ENCODE measurements at places on chromosomes 5 and 9.

DNA sequence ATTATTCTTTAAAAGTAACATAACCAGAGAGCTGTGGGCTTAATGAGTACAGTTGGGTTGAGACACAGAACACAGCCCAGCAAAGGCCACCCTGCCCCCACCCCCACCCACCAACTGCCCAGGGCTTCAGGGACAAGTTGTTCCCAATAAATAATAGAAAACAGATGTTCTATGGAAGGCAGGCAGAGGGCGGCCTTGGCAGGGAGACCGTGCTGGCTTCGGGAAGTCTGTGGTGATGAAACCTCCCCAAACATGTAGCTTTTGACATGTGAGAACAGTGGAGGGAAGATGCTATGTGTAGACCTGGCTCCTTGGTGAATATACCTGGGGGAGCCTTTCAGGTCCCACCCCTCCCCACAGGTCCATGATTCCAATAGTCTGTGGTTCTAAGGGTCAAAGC, 10.0 kb downstream of the TRAF1 start:
- no peak for DNase-seq

DNA sequence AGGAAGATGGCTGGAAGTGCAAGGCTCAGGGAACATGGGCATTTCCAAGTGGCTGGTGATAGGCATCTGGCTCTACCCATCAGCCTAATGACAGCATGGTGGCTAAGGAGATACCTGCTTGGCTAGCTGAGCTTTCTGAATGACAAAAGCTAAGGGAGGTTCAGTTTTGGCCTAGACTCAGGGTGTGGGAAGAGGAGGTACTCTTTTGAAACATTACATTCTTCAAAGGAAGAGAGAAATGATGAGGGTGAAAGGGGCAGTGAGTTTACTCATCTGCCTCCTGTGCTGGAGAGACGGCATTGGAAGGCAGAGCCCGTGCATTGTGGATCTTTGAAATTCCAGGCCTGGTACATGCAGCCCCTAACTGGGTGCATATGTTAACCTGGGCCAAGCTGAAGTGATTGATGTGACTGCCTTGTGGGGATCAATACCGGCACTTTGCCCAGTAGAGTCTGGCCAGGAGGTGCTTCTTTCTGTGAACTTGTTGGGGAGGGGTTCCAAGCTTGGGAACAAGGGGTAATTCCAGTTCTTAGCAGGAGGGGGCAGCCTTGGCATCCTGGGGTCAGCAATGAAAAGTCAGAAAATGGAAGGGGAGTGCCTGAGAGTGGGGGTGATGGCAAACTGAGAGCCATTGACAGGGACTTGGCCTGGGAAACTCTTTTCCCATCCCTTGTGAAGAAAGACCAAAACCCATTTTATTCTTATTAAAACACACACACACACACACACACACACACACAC, 108.6 kb downstream of the ACER2 start:
- no peak for DNase-seq

DNA sequence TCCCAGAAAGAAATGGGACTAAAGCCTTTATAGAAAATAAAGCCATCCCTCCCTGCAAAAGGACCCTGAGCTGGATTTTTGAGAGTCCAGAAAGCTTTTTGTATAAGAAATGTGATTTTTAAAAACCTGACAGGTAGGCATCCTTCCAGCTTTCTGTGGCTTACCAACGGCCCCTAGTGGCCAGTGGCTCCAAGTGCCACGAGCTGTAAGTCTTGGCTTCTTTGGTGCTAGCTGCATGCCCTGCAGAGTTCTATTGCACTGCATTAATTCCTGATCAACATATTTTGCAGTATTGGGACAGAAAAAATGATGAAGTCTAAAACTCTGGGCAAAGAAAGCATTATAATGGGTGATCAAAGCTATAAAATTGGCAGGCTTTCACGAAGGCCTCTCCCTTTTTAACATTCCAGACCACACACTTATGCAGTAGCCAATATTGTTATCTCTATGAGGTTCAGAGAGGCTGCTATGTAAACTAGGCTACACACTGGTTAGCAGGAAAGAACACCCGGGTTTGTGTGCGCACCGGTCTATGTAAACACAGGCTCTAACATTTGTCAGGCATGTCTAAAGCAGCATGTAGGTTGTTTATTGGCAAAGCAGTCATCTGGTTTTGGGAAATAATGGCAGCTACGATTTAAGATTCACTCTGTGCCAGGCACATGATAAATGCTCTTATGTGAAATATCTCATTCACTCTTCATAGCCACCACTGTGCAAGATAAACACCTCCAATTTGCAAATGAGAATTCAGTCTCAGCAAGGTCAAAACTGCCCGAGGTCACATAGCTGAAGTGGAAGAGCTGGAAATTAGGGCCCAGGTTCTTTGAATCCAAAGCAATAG, 55.2 kb downstream of the NMUR2 start:
- no peak for DNase-seq

- DNase-seq: no peak
These were observed 118.7 kb downstream of the PSD2 start for GRCh38 chr5:139914218-139914807.

GRCh38 chr9:83281306-83282255, 218.6 kb upstream of the RASEF start:
- peak; percentile 34 for DNase-seq

DNA sequence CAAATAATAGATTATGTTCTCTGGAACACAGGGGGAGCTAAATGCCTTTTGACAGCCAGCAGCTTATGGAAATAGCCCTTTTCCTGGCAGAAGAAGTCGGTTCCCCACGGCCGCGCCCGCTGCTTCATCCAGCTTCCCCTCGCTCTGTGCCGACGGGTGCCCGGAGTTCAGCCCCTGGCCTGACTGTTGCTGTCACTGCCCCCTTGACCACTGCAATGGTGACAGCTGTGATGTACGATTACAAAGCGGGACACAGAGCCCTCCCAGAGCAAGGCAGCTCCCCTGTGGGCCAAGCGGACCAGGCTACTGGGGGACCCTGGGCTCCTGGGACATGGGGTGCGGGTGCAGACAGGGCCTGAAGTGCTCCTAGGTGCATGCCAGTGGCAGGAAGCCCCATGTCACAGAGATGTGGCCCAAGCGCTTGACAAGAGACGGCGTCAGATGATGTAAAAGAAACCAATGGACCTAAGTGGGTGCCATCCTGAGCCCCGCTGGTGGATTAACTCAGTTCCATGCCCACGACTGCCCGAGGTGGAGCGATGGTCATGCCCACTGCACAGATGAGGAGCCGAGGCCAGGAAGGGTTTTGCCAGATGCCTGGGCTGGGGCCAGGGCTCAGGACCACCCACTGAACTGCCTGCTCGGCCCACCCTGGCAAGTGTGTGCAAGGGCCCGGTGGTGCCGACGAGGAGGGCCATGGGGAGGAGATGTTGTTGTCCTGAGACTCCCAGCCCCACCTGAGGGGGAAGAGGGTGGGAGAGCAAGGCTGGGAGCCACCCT, 13.2 kb upstream of the CLPTM1L start:
- DNase-seq: no peak

DNA sequence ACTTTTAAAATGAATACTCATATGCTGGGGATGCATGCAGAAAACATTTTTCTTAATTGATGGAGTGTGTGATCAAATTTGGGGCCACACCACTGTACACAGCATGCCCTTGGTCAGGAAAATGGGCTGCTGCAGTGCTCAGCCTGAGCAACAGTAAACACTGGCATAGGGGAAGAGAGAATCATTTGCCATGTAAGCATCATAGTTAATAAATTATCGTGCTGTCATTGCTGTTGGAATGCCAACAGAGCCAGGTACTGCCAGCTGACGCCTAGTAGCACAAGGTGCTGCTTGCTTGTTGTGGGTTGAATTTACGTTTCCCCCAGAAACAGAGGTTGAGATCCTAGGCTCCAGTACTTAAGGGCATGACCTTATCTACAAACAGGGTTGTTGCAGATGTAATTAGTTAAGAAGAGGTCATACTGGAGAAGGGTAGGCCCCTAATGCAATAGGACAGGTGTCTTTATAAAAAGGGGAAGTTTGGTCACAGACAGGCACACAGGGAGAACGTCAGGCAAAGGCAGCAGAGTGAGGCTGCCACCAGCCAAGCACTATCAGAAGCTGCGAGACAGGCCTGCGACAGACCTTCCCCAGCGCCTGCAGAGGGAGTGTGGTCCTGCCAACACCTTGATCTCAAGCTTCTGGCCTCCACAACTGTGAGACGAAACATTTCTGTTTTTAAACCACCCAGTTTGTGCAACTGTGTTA, 25.3 kb downstream of the DAP start:
- DNase-seq: no peak

- DNase-seq: no peak
These were observed 532.1 kb upstream of the DMAC1 start for GRCh38 chr9:8331507-8332330.

DNA sequence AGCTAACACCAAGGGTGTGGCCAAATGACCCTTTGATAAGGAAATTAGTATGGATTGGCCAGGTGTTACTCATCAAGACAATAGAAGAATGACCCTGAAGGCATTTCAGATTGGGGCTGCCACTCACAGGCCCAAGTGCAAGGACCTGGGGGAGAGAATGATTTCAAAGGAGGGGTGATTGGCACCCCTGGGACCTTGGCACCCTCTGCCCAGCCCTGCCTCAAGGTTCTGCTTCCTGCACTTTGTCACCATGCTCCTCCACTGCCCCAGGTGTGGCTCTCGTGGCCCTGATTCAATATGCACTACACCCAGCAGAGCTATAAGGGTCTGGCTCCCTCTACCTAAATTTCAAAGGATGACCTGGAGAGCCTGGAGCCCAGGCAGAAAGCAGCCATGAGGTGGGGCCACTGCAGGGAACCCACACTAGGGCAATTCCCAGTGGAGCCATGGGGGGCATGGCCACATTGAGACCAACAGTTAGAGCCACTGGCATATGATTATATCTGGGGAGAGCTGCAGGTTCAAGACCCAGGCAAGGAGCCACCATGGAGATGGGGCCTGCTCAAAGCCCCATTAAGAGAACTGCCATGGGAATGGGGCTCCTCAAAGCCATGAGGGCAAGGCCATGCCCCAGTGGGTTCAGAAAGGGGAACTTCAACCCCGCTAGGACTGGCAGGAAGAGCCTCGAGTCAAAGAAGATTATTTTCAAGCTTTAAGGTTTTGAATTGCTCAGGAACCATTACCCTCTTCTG, 93.0 kb downstream of the CEMIP2 start:
- no peak for DNase-seq

- no peak for DNase-seq
These were observed 7.7 kb downstream of the EHMT1 start for GRCh38 chr9:137626464-137626863.

- no peak for DNase-seq
These were observed 55.0 kb downstream of the ARHGEF37 start for GRCh38 chr5:149636191-149636860.

DNA sequence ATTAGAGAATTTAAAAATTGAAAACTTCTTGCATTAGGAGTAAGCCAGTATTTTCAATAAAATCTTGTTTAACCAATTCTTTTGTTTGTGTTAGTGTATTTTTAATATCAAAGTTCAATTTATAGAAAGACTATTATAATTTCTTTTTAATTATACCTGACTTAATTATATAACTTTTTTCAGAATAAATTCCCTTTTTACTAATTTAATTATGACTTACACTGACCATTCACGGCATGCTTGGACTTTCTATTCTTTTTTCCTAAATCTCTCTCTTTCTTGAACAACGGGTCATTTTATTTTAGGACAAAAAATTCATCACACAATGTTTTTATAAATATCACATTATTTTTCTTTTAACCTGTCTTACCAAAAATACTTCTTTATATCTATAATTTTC, 555.3 kb upstream of the PTGER4 start:
- no peak for DNase-seq

DNA sequence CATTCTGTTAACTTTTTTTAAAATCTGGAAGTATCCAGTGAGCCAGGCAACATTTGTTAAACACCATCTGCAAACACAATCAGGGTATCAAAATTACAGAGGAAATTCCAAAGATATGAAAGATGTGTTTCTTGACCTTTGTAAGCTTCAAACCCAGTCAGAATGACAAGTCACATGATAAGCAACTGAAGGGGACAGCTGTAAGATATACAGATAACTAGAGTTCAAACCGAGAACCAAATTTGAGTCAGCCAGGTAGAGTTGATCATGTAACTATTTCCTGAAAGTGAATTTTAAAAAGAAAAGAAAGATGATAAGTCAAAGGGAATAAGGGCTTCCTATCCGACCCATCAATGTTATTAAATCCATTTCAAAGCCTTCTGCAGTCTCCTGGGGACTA, 196.2 kb downstream of the DEPDC1B start:
- DNase-seq: no peak

DNA sequence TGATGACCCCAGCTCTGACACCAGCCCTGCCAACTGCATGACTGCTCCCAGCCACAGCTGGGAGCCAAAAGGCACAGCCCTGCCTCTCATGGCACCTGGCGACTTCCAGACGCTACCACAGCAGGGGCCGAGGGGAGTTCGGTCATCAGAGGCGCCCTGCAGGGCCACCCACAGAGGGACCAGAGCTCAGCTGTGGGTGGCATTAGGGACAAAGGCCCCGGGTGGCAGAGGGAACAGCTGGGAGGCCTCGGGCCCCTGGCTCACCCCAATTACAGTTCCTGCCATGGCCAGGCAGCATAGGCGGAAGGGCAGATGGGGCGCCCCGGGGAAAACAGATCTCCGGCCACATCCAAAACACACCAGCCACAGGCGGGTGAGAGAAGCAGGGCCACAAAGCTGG, 3.6 kb downstream of the SOHLH1 start:
- no peak for DNase-seq

- no peak for DNase-seq
These were observed 191.7 kb downstream of the MAPKAP1 start for GRCh38 chr9:125515281-125515680.

DNA sequence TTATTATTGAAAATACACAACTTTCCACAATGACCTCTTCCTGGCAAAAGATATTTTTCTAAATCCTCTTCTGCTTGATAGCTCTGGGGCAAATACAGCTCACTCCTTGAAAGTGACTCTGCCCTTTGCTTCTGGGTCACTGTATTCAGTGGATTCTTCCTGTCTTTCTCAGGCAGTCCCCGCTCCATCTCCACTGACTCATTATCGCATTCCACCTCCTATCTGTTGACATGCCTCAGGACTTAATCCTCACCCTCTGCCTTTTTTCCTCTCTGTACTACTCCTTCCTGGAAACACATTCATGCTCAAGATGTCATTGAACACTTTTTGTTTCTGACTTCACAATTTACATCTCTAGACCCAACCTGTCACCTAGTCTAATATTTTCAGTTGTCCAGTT, 8.4 kb upstream of the RGS7BP start:
- no peak for DNase-seq
